ENCODE measurements at places on chromosomes 11 and 22. TPM values are rescaled to one million over a fixed set of nuclear protein-coding genes. Genes with fewer than 3 reads are reported as not detected.

Gene OR51B4
- total RNA-seq, result not detected

DNA sequence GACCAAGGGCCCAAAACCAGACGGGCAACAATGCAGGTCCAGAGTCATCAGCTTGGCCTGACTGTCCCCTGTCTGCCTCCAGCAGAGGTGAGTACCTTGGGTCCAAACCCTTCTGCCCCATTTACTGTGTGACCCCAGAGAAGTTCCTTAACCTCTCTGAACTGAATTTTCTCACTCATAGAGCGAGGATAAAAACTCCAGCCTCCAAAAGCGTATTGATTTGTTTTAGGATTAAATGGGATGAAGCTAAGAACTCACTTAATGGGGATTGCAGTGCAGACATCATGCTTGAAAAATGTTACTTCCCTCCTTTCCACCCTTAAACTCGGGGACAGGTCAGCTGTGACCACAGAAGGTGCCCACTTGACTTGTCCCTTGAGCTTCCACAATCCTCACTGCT, 22.6 kb downstream of the IGLL1 start:
- H3K27ac ChIP-seq, result no peak overlapping the region
- no peaks in the 10 kb centered on the region for H3K4me1 ChIP-seq
- H3K27me3 ChIP-seq, result peaks cover 51% of the 10 kb centered on the region
- H3K36me3 ChIP-seq, result no peaks in the 10 kb centered on the region
- H3K4me3 ChIP-seq, result no peak overlapping the region

Gene LIF
- 3.8 TPM for total RNA-seq

Gene PGA4
- 0.91 TPM for total RNA-seq

Gene BUD13
- total RNA-seq, result 6.6 TPM

- H3K36me3 ChIP-seq, result no peaks in the 10 kb centered on the region
- no peak overlapping the region for H3K4me3 ChIP-seq
- H3K27ac ChIP-seq, result no peak overlapping the region
- no peak for DNase-seq
- no peaks in the 10 kb centered on the region for H3K4me1 ChIP-seq
- peaks cover 17% of the 10 kb centered on the region for H3K27me3 ChIP-seq
Measured at GRCh38 chr22:36929621-36930020, 16.2 kb downstream of the CSF2RB start.

Gene MICALL1
- total RNA-seq, result 15.8 TPM

GRCh38 chr11:122405547-122406341, 249.8 kb upstream of the UBASH3B start:
- H3K4me3 ChIP-seq, result no peak overlapping the region
- H3K27ac ChIP-seq, result no peak overlapping the region
- no peaks in the 10 kb centered on the region for H3K4me1 ChIP-seq

DNA sequence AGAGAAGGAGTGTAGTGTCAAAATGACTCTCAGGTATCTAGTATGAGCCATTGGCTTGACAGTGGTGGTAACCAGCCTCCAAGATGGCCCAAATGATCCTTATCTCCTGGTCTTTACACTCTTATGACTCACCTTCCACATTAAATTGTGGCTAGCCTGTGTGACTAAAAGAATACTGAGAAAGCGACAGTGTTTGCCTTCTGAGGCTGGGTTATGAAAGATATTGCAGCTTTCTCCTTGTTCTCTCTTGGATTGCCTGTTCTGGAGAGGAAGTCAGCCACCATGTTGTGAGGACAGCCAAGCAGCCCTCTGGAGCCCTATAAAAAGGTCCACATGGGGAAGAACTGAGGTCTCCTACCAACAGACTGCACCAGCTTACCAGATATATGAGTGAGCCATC, 15.8 kb downstream of the C11orf71 start:
- no peaks in the 10 kb centered on the region for H3K4me1 ChIP-seq
- H3K36me3 ChIP-seq, result no peaks in the 10 kb centered on the region
- H3K27ac ChIP-seq, result no peak overlapping the region

Gene PHLDA2
- 0.72 TPM for total RNA-seq

GRCh38 chr11:11735586-11735985, 106.2 kb upstream of the USP47 start:
- H3K4me1 ChIP-seq, result no peaks in the 10 kb centered on the region
- no peaks in the 10 kb centered on the region for H3K27me3 ChIP-seq
- H3K36me3 ChIP-seq, result no peaks in the 10 kb centered on the region
- no peak overlapping the region for H3K27ac ChIP-seq

GRCh38 chr11:129061492-129062230, 119.0 kb upstream of the TP53AIP1 start:
- no peak overlapping the region for H3K4me3 ChIP-seq
- no peak overlapping the region for H3K27ac ChIP-seq
- no peaks in the 10 kb centered on the region for H3K27me3 ChIP-seq
- no peak for DNase-seq
- H3K36me3 ChIP-seq, result peaks cover 44% of the 10 kb centered on the region

GRCh38 chr11:87477321-87477720, 439.6 kb downstream of the TMEM135 start:
- no peak overlapping the region for H3K27ac ChIP-seq
- no peak for DNase-seq
- H3K4me3 ChIP-seq, result no peak overlapping the region
- H3K27me3 ChIP-seq, result no peaks in the 10 kb centered on the region
- H3K36me3 ChIP-seq, result no peaks in the 10 kb centered on the region

Gene MUC5AC
- not detected for total RNA-seq

Gene PACSIN3
- 218 TPM for total RNA-seq

- peak; percentile 82 for DNase-seq
- peak overlapping the region; percentile 76 for H3K27ac ChIP-seq
- H3K27me3 ChIP-seq, result no peaks in the 10 kb centered on the region
- no peak overlapping the region for H3K4me3 ChIP-seq
Measured at GRCh38 chr11:70111269-70112016, 33.3 kb downstream of the ANO1 start.

Gene TLCD5
- 10.8 TPM for total RNA-seq

All from heart left ventricle (tissue), 16 donors.